ENCODE measurements at places on chromosomes 2 and 18. TPM values are rescaled to one million over a fixed set of nuclear protein-coding genes. Genes with fewer than 3 reads are reported as not detected.

GMPPA gene
- 12.0 TPM for total RNA-seq

C2orf80 gene
- total RNA-seq, result not detected

DSC2 gene
- 8.1 TPM for total RNA-seq

UGT1A3 gene
- not detected for total RNA-seq

SPAG16 gene
- 9.8 TPM for total RNA-seq

SLC16A14 gene
- 0.31 TPM for total RNA-seq

SERPINB13 gene
- not detected for total RNA-seq

DHX57 gene
- 19.2 TPM for total RNA-seq

SLC1A4 gene
- total RNA-seq, result 3.6 TPM

PAIP2B gene
- total RNA-seq, result 1.4 TPM

LDLRAD4 gene
- 50.9 TPM for total RNA-seq

FOXD4L1 gene
- total RNA-seq, result 0.10 TPM

SFXN5 gene
- 8.9 TPM for total RNA-seq

ABCG5 gene
- not detected for total RNA-seq

HMSD gene
- total RNA-seq, result not detected

PPP3R1 gene
- total RNA-seq, result 62.1 TPM

CPLX4 gene
- 0.10 TPM for total RNA-seq

RGPD3 gene
- total RNA-seq, result 1.5 TPM

NCL gene
- 182 TPM for total RNA-seq

LIMS4 gene
- total RNA-seq, result 0.10 TPM

LOXL3 gene
- 3.9 TPM for total RNA-seq

ARHGEF4 gene
- total RNA-seq, result 1.5 TPM

VIL1 gene
- 2.1 TPM for total RNA-seq

KCNE4 gene
- total RNA-seq, result under 0.01 TPM

SETBP1 gene
- total RNA-seq, result 5.0 TPM

CROCC2 gene
- not detected for total RNA-seq

HJURP gene
- total RNA-seq, result 0.31 TPM

SERPINB2 gene
- total RNA-seq, result 143 TPM

TWIST2 gene
- total RNA-seq, result 0.21 TPM

ALK gene
- total RNA-seq, result not detected

TMEM163 gene
- total RNA-seq, result 0.63 TPM

MAP3K2 gene
- 153 TPM for total RNA-seq

SKA1 gene
- 0.73 TPM for total RNA-seq

RAB17 gene
- total RNA-seq, result 0.10 TPM

CFC1 gene
- not detected for total RNA-seq

Data from mononuclear cell (primary cell).